ENCODE measurements at places on chromosomes 2 and 18. TPM values are rescaled to one million over a fixed set of nuclear protein-coding genes. Genes with fewer than 3 reads are reported as not detected.

SP9 gene
- total RNA-seq, result not detected

LCT gene
- not detected for total RNA-seq

DPYSL5 gene
- 0.25 TPM for total RNA-seq

ASPRV1 gene
- total RNA-seq, result 1.2 TPM

DUSP19 gene
- 4.1 TPM for total RNA-seq

PLEKHH2 gene
- total RNA-seq, result 4.9 TPM

XDH gene
- total RNA-seq, result 0.23 TPM

TRABD2A gene
- total RNA-seq, result 1.2 TPM

PROM2 gene
- total RNA-seq, result 1.7 TPM

VPS4B gene
- 64.8 TPM for total RNA-seq

RGPD8 gene
- total RNA-seq, result 6.8 TPM

HTR2B gene
- not detected for total RNA-seq

ICOS gene
- total RNA-seq, result not detected

LRRC30 gene
- not detected for total RNA-seq

IL1R1 gene
- total RNA-seq, result 53.7 TPM

RIT2 gene
- total RNA-seq, result not detected

UGP2 gene
- 105 TPM for total RNA-seq

FBLN7 gene
- total RNA-seq, result 0.77 TPM

STARD6 gene
- not detected for total RNA-seq

ANKRD29 gene
- 0.48 TPM for total RNA-seq

FHL2 gene
- total RNA-seq, result 104 TPM

ADNP2 gene
- 17.8 TPM for total RNA-seq

HOXD4 gene
- total RNA-seq, result not detected

SIX3 gene
- total RNA-seq, result not detected

DPP10 gene
- total RNA-seq, result not detected

GAL3ST2 gene
- total RNA-seq, result 1.3 TPM

CMPK2 gene
- total RNA-seq, result 0.95 TPM

ARHGAP25 gene
- total RNA-seq, result 0.50 TPM

INO80D gene
- total RNA-seq, result 18.5 TPM

FAM237A gene
- total RNA-seq, result not detected

PLEKHA3 gene
- total RNA-seq, result 39.4 TPM

KANSL1L gene
- total RNA-seq, result 12.2 TPM

LAPTM4A gene
- total RNA-seq, result 404 TPM

Measured in chondrocyte (in vitro differentiated cells).